ENCODE measurements at places on chromosomes 11 and 22.

GRCh38 chr11:104968355-104968855, at the start of gene CASP4:
Gene CASP4, minus strand, starts transcription at chr11:104968574. Its CDS starts 49 bp downstream, at chr11:104968525.
- no peak for DNase-seq

GRCh38 chr11:35856756-35857155, 87.1 kb upstream of the LDLRAD3 start:
- no peak for DNase-seq

- no peak for DNase-seq
These were observed 13.3 kb downstream of the TMEM258 start for GRCh38 chr11:61778920-61779650.

DNA sequence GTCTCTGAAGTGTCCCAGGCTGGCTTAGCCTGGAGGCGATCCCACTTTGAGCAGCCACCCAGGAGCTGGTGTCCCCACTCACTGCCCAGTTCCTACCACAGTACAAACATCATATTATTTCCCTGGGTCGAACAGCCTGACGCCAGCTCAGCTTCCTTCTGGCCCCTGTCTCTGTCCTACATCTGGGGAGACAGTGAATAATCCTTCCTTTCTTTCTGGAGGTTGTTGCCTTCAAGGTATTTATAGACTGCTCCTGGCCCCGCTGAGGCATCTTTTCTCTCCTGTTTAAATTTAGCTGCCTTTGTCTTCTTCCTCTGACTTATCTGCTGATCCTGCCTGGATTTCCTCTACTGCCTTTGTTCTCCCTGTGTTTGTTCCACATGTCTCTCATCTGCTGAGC, 56.8 kb upstream of the LRRC55 start:
- no peak for DNase-seq

DNA sequence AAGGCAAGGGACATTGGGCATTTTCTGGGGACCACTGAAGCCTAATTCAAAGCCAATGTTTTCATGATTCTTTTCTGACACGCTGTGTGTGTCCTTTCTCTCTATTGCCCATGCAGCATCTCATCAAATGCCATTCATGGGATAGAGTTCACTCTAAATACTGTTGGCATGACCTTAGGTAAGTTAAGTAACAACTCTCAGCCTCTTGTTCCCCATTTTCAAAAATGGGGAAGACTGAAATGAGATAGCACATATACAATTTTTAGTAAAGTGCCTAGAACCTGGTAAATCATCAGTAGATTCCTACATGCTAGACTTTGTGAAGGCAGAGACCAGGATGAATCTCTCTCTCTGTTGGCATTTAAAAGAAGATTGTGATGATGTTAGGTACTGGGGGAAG, 12.7 kb upstream of the OR52K2 start:
- no peak for DNase-seq

GRCh38 chr11:94175535-94175934, 46.9 kb downstream of the PANX1 start:
- DNase-seq = no peak

DNA sequence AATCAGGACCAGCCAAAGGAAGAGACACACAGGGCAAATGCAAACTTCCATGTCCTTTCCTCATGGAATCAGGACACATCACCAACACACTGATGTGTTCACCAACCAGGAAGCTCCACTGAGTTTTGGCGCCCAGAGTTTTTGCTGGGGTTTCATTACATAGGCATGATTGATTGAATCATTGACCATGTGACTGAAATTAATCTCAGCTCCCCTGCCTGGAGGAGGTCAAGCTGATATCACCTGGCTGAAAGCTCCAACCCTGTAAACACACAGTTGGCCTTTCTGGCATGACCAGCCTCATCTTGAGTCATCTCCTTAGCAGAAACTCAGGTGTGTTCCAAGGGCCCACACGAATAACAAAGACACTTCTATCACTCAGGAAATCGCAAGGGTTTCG, 133.2 kb downstream of the TRIM29 start:
- DNase-seq = no peak

- peak; percentile 21 for DNase-seq
These were observed 68.9 kb upstream of the KCNQ1OT1 start for GRCh38 chr11:2768471-2769408.

- DNase-seq = no peak
These were observed 49.1 kb upstream of the CAPRIN1 start for GRCh38 chr11:34002420-34002819.

DNA sequence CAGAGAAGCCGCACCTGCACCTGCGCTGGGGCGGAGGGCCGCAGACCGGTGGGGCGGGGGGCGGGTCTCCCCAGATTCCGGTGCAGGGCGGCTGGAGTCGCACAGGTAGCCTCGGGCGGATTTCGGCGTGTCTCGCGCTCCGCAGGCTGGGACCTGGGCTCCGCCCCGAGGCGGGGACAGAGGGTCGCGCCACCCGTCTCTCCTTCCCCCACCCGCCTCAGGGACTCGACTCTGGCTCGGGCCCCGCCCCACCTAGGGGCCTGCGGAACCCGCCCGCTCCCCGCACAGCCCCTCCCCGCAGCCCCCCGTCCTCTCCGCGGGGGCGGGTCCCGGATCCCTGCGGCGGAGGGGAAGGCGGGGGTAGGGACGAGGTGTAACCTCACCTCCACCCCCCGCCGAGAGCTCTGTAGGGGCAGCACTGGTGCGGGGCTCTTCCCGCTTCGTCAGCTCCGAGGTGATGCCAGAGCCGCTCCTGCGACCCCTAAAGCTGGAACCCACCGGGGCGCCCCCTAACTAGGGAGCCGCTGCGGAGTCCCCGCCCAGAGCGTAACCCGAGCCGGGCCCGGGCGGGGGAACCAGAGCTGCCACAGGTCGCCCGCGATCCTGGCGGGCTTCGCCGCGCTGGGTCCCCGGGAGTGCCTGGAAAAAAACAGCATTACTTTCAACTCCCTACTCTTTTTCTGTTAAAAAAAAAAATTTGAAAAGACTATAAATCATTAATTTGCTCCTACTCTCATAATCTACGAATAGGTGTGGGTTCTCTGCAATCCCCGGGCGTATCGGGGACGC, at the start of gene SLC29A2:
Gene SLC29A2 (minus strand): TSS at position 134 of the 789 bp plus-strand sequence. CDS start 169 bp downstream, outside the sequence.
- peak; percentile 75 for DNase-seq

DNA sequence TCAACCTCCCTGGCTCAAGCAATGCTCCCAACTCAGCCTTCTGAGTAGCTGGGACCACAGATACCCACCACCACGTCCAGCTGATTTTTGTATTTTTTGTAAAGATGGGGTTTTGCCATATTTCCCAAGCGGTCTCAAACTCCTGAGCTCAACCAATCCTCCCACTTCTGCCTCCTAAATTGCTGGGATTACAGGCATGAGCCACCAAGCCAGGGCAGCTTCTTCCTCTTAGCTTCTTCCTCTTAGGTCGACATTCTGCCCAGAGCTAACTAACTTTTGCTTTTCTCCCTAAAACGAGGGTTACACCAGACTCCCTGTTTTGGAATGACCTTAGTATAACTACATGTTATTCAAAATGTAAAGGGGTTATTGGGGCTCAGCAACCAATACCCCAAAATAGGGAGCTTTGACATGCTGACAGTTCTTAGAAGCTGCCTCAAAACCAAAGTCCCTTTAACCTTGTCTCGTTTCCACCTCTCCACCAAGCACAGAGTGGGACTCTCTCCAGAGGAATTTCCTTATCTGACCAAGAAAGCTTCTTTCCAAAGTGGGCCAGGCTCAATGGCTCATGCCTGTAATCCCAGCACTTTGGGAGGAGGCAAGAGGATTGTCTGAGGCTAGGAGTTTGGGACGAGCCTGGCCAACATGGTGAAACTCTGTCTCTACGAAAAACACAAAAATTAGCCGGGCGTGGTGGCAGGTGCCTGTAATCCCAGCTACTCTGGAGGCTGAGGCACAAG, 7.0 kb downstream of the HPS5 start:
- no peak for DNase-seq

DNA sequence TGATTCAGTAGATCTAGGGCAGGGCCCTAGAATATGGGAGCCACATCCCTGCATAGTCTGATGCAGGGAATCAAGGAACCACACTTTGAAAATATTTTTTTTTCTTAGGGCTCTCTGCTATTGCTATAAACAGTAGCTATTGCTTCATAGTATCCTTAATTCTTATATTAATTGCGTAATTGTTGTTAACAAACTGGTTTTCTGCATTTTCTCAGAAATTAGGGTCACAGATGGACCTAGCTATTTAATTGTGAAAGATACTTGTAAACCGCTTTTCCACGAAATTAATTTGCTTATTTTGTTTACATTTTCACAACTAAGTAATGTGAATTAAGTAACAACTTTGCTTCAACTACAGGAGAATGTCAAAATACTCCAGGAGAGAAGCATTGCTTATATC, 34.1 kb downstream of the NAALAD2 start:
- DNase-seq = no peak

GRCh38 chr11:130156108-130157022, 3.2 kb upstream of the ST14 start:
- no peak for DNase-seq

DNA sequence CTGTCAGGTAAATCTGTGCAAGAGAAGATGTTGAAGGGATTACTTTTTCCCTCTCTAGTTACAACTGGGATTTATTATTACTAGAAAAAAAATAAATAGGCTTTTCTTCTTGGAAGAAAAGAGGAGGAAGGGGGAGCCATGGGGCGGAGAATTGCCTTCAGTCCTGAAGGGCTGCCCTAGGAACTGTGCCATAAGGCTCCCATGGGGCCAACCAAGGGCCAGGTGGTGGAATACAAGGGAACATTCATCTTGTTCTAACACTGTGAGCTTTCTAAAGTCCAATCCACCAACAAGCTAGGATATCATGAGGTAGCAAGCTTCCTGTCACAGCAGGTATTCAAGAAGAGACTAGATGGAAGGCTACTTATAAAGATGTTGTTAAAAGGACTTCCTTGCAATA, 24.8 kb upstream of the NRIP3 start:
- DNase-seq = no peak

- DNase-seq = no peak
These were observed 8.3 kb downstream of the DTX4 start for GRCh38 chr11:59180168-59180776.
